A673 (cell line): ENCODE measurements at places on chromosomes 7 and 10. TPM values are rescaled to one million over a fixed set of nuclear protein-coding genes. Genes with fewer than 3 reads are reported as not detected.

CACNA2D1 gene
- total RNA-seq, result 47.7 and 49.1 TPM in 2 replicates

MYH16 gene
- not detected in 2 replicates for total RNA-seq

FBXL13 gene
- total RNA-seq, result 0.15 and 0.37 TPM in 2 replicates

DNA sequence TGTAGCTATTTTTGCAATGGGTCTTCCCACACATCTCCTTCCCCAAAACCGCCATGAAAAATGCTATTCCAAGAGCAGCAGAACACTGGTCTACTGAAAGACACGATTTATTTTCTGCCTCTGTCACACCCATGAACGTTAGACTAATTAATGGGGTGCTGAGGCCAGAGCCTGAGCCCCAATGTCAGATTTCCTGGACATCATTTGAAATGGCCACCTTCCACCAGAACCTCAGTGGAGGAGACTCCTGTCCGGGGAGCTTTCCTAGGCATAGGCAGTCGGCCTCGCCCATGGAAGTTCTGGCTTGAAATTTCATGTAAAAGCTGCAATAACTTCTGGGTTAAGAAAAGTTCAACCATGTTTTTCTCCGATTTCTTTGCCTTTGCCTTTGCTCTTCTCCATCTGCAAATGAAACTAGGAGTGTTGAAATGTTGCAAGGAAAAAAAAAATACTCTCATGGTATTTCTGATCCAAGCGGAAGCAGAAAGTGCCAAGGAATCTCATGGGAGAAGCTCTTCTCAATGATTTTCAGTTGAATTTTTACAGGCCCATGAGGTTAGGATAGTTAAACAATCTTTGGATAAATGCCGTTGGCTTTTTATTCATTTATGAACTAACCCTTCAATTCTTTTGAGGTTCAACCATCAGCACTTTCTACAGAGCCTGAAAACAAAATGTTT lies 570.8 kb upstream of the MGMT start:
- H3K36me3 ChIP-seq, result no peaks in the 10 kb centered on the region
- no peak overlapping the region for H3K4me3 ChIP-seq
- no peak for DNase-seq
- H3K27me3 ChIP-seq, result no peaks in the 10 kb centered on the region

SPDYE2 gene
- not detected in 2 replicates for total RNA-seq

DNA sequence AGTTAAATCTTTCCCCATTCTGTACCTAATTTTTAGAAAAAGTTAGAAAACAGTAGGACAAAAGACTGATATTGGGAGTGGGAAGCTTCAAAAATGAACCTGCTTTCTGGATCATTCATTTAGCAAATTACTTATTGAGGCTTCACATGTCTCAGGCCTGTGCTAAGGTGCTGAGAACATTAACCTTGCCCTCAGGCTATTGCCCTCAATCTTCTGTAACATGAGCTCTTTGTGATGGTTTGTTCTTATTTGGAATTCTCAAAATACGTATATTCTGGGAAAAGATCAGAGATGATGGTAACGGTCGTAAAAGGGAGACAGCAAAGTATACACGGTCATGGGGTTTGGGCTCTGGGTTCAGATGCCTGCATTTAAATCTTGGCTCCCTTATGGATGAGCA lies 39.5 kb upstream of the PRKG1 start:
- no peak overlapping the region for H3K4me3 ChIP-seq
- H3K27ac ChIP-seq, result no peak overlapping the region
- DNase-seq, result no peak

- H3K27me3 ChIP-seq, result peaks cover 6% of the 10 kb centered on the region
- H3K4me1 ChIP-seq, result no peaks in the 10 kb centered on the region
These were observed 85.8 kb downstream of the AGMO start for GRCh38 chr7:15475808-15476530.

PPP1R9A gene
- total RNA-seq, result 13.3 and 15.6 TPM in 2 replicates
